Fibroblast of skin of left quadriceps (primary cell): ENCODE measurements at places on chromosomes 4 and X.

GRCh38 chr4:60857130-60857753 lies 342.9 kb upstream of the ADGRL3 start:
- DNase-seq = no peak

GRCh38 chr4:160352637-160353036 lies 1249.8 kb downstream of the RAPGEF2 start:
- no peak for DNase-seq

DNA sequence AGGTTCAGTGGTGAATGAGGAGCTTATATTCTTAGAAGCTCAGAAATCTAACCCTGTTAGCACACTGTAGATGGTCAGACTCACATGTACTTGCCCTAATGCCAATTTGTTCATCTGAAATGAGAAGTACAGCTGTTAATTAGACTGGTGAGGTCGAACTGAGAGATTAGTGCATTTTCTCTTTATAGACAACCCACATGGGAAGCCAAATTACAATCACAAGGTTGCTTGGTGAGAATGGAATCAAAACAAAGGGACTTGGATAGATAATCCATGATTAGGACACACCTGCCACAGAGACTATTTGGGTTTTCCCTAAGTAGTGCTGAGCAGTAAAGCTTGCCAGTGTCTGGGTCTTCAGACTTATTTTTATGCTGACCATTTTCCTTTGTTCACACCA lies 88.3 kb downstream of the POLA1 start:
- no peak for DNase-seq

DNA sequence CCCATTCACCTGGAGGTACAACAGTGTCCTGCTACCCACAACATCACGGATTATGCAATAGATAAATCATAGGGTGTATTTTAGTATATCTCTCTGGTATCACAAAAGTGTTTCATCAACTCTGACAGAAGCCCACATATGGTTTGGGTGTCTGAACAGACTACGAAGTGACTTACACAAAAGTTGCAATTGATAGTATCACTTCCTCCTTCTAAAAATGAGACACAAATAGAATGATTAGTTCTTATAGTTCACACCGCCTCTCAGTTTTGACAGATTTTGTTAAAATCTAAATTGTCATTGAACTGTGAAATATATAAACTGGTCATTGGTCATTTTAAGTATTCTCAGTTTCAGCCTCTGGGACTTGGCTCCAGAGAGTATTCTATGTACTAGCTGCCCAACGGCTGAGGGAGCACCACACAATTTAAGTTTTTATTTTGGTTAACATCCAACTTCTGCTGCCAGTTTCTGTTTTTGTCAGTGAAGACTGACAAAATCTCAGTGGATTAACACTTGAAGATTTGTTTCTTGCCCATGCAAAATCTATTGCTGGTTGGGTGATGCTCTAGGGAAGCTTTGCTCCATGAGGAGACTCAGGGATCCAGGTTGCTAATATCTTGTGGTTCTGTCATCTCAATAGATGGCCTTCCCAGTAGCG lies 113.8 kb upstream of the PUDP start:
- no peak for DNase-seq

GRCh38 chrX:9392445-9392844 lies 72.4 kb upstream of the TBL1X start:
- DNase-seq = no peak
